Neural progenitor cell (in vitro differentiated cells): ENCODE measurements at places on chromosomes 6 and 20.

GRCh38 chr6:14639983-14640599 is 522.5 kb downstream of the CD83 start:
- no peak for DNase-seq
- H3K4me1 ChIP-seq, result peaks cover 70% of the 10 kb centered on the region
- H3K4me3 ChIP-seq, result no peak overlapping the region
- H3K36me3 ChIP-seq, result no peaks in the 10 kb centered on the region
- H3K27ac ChIP-seq, result peak overlapping the region; percentile 76

DNA sequence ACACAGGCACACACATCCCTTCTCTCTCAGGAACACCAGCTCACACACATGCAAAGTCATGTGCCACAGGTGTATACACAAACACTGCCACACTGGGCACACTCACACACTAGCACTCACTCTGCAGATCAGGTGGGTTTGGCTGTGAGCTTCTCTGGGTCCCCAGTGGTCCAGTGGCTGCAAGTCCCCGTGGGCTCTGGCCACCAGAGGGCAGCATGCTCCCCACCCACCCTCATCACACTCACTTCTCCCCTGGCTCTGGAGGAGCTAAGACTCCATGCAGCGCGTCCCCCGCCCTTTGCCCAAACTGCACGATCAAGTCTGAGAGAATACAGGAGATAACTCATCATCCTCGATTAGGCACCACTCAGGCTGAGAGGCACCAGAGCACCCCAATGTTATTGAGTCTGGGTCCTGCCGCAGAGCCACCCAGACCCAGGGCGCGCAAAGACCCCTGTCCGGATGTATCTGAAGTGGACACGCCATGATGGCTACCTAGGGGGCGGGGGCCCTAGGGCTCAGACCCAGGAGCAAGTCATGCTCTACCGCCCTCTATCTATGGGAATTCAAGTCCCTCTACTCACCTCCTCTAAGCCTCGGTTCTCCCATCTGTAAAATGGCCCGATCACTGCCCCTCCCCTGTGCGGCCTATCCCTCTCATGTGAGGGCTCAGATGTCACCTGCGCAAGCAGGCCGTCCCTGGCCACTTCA is 90.5 kb downstream of the GRM4 start:
- H3K27me3 ChIP-seq, result no peaks in the 10 kb centered on the region
- H3K4me3 ChIP-seq, result no peak overlapping the region
- peak; percentile 84 for DNase-seq
- no peak overlapping the region for H3K27ac ChIP-seq
- peaks cover 36% of the 10 kb centered on the region for H3K4me1 ChIP-seq

DNA sequence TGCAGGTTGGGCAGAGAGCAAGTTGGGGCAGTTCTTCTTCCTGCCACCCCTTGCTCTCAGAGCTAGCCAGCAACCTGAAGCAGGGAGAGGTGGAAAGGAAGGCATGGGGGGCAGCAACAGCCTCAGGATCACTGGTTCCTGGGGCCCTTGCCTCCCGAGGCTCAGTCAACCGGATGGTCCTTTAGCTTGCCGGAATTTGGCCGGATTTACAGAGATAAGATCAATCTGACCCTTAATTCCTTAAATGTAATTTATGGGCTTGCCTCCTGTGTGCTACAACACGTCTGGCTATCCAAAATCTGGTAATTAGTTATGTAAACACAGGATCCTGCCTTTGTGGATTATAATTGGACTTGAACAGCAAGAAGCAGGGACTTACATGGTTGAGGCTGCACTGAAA is 19.5 kb upstream of the TCP11 start:
- no peaks in the 10 kb centered on the region for H3K27me3 ChIP-seq
- H3K4me3 ChIP-seq, result no peak overlapping the region
- no peaks in the 10 kb centered on the region for H3K36me3 ChIP-seq
- no peak overlapping the region for H3K27ac ChIP-seq
- H3K4me1 ChIP-seq, result peaks cover 21% of the 10 kb centered on the region
- no peak for DNase-seq

GRCh38 chr20:51128198-51128597 is 105.3 kb upstream of the KCNG1 start:
- no peaks in the 10 kb centered on the region for H3K27me3 ChIP-seq
- H3K36me3 ChIP-seq, result no peaks in the 10 kb centered on the region
- H3K4me1 ChIP-seq, result no peaks in the 10 kb centered on the region
- no peak overlapping the region for H3K4me3 ChIP-seq
- DNase-seq, result no peak
- H3K27ac ChIP-seq, result no peak overlapping the region

- DNase-seq, result no peak
- H3K27ac ChIP-seq, result no peak overlapping the region
- no peaks in the 10 kb centered on the region for H3K36me3 ChIP-seq
- no peak overlapping the region for H3K4me3 ChIP-seq
- H3K4me1 ChIP-seq, result peaks cover 7% of the 10 kb centered on the region
Observed at GRCh38 chr20:18858816-18859215, 45.2 kb downstream of the SCP2D1 start.
